ENCODE measurements at places on chromosomes 2 and 18.

DNA sequence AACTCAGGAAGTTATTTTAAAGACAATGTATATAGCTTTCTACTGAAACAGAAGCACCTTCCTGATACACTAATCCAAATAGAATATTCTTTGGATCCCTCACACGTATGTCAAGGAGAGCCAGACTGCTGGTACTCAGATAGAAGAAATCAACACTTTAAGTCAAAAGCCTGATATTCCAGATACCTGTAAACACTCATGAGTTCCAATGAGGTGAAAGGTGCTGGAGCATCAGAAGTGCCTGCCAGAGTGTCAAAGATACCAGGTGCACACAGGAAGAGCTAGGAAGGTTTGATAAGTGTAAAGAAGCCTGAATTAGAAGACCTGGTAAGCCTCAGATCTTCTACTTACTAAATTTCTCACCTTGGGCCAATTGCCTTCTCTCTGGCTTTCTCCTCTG, 226.3 kb upstream of the SP5 start:
- no peak for DNase-seq

GRCh38 chr2:60512641-60513040, 40.8 kb downstream of the BCL11A start:
- DNase-seq, result no peak

- no peak for DNase-seq
Observed at GRCh38 chr2:135299658-135300244, 231.3 kb downstream of the ZRANB3 start.

DNA sequence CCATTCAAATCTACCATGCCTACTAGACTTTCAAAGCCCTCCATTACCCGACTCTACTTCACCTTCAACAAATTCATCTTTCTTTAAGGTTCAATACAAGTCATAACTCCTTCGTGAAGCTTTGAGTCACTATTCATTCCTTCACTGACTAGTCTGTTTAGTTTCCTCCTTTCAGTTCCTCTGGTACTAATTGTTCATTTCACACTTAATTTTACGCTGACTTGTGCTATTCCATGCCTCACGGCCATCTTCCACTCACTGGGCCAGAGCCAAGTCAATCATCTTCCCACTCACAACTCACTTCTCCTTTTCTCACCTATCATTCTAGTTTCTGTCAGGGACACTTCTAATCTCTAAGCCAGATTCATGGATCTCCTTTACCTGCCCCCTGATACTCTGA, 136.2 kb downstream of the MTX2 start:
- no peak for DNase-seq

- DNase-seq, result no peak
Observed at GRCh38 chr2:42882756-42883155, 90.4 kb upstream of the HAAO start.

DNA sequence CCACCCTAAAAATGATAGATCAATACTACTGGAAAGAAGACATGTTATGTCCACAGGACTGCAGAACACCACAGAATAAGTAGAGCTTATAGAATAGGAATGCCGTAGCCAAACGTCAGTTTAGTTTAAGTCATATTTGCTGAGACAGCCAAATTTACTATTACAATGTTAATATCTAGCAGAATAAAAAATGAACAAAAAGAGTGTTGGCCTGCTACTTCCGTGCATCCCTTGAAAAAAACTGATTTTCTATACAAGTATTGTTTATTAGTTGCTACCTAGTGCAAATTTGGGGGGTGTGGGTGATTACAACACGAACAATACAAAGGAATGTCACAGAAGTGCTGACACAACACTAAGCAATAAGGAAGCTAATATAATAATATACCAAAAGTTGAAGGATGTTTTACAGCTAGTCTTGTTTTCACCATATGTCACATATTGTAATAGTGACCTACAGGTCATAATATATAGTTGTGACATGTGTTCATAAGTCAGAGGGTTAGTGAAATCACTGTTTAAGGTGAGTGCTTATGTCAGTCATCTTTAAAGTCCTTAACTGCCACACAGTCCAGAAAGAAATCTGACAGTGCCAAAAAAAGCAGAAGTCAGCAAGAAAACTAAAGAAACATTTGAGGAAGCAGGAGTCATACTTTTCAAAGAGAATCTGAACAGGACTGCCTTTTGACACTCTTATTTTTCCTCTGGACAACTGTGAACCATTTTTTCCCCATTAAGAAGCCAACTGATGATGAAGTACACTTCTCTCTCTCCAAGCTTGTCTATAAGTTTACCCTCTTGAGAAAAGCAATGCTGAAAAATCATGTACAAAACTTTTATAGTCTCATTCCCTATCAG, 376.4 kb downstream of the ZEB2 start:
- DNase-seq, result no peak

GRCh38 chr2:25279091-25279651, 62.6 kb downstream of the DNMT3A start:
- no peak for DNase-seq

GRCh38 chr18:3162181-3162580, 57.6 kb downstream of the MYOM1 start:
- DNase-seq, result no peak

GRCh38 chr2:126678269-126679065, 22.5 kb downstream of the GYPC start:
- no peak for DNase-seq

DNA sequence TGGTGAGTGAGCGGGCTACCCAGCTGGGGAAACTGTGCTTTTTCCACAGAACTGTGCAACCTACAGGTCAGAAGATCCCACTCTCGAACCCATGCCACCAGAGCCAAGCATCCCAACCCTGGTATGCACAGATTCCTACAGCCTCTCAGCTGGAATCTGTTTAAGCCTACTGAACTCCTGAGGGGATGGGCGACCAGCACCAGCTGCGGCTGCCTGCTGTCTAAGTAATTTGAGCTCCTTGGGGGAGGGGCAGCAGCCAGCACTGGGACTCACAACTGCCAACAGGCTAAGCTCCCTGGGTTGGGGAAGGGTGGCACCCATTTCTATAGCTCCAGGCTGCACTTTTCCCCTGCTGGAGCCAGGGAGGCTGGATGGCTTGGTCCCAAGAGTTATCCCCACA, 11.8 kb downstream of the CYP27C1 start:
- no peak for DNase-seq

- DNase-seq, result no peak
Observed at GRCh38 chr2:108145557-108146326, 94.0 kb upstream of the SULT1C3 start.

DNA sequence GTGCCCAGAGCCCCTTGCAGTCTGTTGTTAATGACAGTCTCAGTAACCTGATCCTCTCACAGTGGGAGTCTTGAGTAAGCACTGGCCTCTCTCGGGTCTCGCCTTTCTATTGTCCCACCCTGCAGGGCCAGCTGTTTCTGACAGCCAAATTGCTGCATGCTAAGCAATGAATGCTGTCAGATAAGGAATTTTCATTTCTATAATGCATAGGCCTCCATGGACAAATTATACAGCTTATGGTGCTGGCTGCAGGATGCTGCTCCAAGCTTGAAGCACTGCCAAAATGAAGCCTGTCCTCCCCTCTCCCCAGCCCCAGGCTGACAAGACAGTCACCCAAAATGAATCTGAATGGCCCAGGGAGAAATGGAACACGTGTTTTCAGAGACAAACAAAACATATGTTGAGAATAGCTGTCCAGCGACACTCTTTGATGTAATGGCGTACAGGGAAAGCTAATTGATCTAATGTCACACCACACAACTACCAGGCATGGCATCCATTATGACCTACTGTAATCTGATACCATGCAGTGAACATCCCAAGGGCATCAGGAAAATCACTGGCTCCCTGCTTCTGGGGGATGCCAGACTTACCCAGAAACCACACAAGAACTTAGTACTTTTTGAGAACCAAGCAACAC, 36.8 kb downstream of the ACVR1 start:
- DNase-seq, result no peak

DNA sequence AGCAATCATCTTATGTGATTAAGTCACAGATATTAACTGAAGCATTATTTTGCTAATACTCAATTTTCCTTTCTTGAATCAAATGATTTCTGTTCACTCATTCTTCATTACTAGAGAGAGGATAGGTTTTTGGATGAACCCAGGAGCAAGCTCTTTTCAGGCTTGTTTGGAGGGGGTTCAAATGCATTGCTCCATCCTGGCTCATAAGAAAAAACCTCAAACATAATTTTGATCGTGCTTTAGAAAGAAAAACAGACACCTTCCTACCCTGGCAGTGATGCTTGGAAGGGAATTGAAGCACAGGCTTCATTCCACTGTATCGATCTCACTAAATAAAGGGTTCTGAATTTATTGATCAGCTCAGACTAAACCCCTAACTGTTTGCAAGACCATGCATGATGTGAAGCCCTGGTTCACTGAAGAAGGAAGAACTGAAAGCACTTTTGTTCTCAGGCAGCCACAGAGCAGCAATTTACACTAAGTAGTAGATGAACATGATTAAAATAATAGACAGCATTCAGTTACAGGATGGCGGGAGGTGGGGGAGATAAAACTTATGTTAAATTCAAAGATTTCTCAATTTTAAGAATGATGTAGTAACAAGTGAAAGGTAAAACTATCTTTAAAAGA, 53.4 kb downstream of the CDH2 start:
- no peak for DNase-seq

DNA sequence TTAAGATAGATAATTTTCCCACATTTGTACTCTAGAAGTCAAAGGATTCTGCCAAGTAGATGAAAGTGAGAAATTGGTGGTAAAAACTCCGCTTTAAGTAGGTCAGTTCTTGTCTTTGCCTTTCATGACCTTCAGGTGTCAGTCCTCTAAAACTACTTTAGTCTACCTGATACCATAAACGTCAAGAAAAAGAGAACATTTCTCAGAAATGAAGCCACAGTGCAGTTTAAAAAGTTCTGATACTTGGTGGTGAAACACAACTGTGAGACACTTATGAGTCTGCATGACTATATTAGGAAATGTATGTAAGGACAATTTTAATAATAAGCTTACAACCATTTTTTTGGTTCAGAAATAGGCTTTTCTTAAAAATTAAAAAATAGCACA, 583.3 kb downstream of the SATB2 start:
- no peak for DNase-seq

- no peak for DNase-seq
Observed at GRCh38 chr2:9406529-9407362, 16.6 kb downstream of the ITGB1BP1 start.

GRCh38 chr2:85763831-85764230, 10.0 kb downstream of the ATOH8 start:
- no peak for DNase-seq

DNA sequence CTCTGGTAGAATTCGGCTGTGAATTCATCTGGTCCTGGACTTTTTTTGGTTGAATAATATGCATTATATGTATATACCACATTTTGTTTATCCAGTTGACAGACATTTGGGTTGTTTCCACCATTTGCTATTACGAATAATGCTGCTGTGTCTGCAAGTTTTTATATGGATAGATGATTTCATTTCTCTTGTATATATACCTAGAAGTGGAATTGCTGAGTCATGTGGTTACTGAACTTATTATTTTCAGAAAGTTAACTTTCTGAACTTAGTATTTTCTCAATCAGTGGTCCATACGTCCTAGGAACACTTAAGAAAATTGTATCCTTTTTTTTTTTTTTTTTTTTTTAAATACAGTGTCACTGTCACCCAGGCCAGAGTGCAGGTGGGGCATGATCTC, 63.3 kb downstream of the RIF1 start:
- DNase-seq, result no peak
